ENCODE measurements at places on chromosomes 2 and 18.
A peak's percentile ranks its signal among the peaks of the same experiment; 100 is the strongest.

- no peak for DNase-seq
Observed at GRCh38 chr2:48148841-48149430, 242.6 kb upstream of the FBXO11 start.

- DNase-seq = no peak
Observed at GRCh38 chr18:71583252-71583651, 960.9 kb downstream of the CBLN2 start.

DNA sequence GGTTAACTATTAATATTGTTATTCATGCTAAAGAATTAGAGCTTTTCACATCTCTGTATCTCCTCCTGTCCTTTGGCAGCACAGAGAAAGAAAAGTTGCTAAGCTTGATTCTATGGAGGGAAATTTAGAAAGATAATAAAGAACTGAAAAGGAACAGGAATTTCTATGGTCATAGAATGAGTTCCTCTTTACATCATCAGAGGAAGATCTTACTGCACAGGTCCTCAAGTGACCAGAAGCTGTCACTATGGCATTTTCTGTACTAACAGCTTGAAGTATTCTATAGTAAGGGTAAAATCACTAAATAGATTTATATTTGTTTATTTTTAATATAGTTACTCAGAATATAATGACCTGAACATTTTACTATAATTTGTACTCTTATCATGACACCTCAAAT, 6.0 kb upstream of the PRKD3 start:
- DNase-seq = no peak

GRCh38 chr2:171390941-171391516, 42.8 kb downstream of the METTL8 start:
- no peak for DNase-seq

- DNase-seq = no peak
Observed at GRCh38 chr2:221569871-221570270, 2.2 kb downstream of the EPHA4 start.

- no peak for DNase-seq
Observed at GRCh38 chr2:163625632-163626031, 110.2 kb downstream of the FIGN start.

GRCh38 chr2:160352500-160352899, 141.1 kb downstream of the RBMS1 start:
- DNase-seq = no peak

- DNase-seq = no peak
Observed at GRCh38 chr18:5759194-5759593, 136.1 kb downstream of the TMEM200C start.

- DNase-seq = no peak
Observed at GRCh38 chr18:12238826-12239225, 15.3 kb upstream of the CIDEA start.

GRCh38 chr2:198587741-198588140, 783.3 kb downstream of the PLCL1 start:
- no peak for DNase-seq

- DNase-seq = no peak
Observed at GRCh38 chr2:191166756-191167445, 16.1 kb upstream of the STAT4 start.

GRCh38 chr2:219531639-219532377, 11.8 kb downstream of the CHPF start:
- no peak for DNase-seq

- no peak for DNase-seq
Observed at GRCh38 chr2:76296438-76296837, 585.7 kb upstream of the GCFC2 start.

GRCh38 chr2:122748552-122749011, 993.1 kb downstream of the TSN start:
- DNase-seq = no peak

DNA sequence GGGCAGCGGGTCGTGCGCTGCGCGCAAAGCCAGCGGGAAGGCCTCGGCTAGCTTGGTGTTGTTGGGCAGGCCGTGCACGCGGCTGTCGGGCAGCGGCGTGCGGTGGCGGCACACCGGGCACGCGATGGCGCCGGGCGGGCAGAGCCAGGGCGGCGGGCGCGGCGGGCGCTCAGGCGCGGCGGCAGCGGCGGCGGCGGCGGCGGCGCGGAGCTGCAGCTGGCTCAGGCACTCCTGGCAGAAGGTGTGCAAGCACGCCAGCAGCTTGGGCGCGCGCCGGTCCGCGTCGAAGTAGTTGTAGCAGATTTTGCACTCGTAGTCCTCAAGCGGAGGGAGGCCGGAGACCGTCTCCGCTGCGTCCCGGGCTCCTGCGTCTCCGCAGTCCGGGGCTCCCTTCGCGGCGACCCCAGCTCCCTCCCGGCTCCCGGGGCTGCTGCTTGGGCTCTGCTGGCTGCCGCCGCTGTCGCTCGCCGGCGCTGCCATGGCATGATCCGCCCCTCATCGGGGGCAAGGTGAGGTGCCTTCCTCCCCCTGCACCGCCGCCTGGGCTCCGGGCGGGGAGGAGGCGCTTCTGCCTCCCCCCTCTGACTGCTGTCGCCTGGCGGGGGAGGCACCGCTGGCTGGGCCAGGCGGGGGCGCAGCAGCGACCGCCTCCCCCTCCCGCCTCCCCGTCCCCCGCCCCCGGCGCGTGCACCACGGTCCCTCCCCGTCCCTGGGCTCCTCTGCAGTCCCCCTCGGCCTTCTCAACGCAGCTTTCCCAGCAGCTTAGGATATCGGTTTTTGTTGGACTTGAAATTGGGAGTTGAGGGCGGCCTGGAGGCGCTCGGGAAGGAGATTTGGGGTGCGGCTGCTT, 21.0 kb upstream of the PAX3 start:
- no peak for DNase-seq

DNA sequence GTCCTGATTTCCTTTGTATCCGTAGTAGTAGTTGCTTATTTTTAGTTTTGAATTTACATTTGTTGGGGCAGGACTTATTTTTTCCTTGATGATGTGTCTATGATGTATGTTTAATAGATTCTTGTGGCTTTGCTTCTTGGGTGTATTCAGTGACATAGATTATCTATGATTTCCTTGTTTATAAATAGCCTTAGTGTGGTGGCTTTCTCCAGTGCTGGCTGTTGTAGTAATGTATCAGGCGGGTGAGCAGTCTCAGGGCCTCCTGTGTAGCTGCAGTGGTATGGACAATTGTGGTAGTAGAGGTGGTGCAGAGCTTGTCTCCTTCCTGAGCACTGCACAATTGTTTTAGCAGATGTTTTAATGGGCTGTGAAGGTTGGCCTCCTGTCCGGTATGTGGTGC, 60.5 kb downstream of the SMCHD1 start:
- DNase-seq = no peak

DNA sequence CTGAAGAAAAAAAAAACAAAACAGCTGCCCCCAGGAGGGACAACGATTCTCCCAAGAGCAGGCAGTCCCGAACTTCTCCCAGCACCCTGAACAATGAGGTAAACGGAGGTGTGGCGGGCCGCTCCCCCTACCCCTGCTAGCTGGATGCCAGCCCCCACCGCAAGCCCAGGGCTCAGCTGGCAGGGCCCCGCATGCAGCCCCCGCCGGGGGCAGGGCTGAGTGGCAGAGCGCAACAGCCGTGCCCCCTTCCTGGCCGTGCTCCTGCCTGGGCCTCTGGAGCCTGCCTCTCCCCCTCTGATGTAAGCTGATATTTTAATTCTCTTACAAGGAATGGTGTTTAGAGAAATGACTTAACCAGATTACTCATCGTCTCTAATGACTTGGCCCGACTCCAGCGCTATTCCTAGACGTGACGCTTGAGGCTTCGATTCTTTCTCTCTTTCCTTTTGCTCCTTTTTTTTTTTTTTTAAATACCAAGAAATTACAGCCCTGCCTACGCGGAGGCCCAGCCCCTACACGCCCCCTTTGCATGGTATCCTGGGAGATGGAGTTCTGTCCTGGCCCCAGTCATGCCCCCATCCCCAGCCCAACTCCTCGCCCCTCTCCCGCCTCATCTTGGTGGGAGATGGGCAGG, 4.6 kb upstream of the ARID5A start:
- DNase-seq = peak; percentile 48

- DNase-seq = no peak
Observed at GRCh38 chr2:50535971-50536759, 495.8 kb downstream of the NRXN1 start.

- DNase-seq = no peak
Observed at GRCh38 chr2:241208058-241208457, 19.6 kb downstream of the ANO7 start.

DNA sequence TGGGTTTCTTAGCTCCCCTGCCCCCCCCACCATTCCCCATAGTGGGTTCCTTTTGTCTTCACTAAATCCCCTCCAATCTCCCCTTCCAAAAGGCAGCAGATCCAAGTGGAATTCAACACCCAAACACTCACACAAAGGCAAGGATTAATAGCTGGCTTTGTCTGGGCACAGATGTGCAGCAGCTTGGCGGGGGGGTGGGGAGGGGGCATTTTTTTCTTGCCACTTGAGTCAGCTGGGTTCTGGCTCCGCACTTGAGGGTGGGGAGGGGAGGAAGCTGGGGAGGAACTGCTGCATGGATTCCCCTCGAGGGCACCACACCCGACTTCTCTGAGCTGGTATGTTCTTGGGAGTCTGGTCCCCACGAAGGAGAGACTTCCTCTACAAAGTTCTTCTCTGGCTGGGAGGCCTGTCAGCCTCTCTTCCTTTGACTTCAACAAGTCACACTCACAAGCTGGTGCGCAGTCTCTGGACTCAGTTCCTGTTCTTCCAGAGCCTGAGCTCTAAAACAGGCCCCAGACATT, 36.0 kb downstream of the SERTAD2 start:
- no peak for DNase-seq

- no peak for DNase-seq
Observed at GRCh38 chr2:64629875-64630274, 23.8 kb downstream of the SERTAD2 start.

GRCh38 chr2:29114946-29115609, at the start of gene CLIP4:
CLIP4 (plus strand) TSS chr2:29115415; CDS start chr2:29121389, 5,974 bp downstream.
- peak; percentile 51 for DNase-seq

DNA sequence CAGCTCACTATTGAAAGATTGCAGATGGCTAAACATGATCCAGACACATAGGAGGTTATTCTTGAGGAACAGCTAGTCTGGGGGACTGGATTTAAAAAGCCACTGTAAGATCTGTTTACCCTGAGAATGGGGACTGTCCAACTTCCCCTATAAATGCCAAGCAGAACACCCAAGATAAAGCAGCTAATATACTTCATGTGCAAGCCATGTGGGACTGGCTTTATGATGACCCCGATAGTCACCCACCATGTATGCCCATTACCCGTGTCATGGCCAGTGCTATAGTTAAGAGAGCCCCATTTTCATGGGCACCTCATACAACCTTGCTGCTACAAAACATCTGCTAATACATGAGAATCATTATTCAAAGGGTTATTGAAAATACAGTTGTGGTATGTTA, 16.0 kb downstream of the YPEL5 start:
- no peak for DNase-seq

- no peak for DNase-seq
Observed at GRCh38 chr18:55869556-55870501, 281.8 kb upstream of the TCF4 start.

DNA sequence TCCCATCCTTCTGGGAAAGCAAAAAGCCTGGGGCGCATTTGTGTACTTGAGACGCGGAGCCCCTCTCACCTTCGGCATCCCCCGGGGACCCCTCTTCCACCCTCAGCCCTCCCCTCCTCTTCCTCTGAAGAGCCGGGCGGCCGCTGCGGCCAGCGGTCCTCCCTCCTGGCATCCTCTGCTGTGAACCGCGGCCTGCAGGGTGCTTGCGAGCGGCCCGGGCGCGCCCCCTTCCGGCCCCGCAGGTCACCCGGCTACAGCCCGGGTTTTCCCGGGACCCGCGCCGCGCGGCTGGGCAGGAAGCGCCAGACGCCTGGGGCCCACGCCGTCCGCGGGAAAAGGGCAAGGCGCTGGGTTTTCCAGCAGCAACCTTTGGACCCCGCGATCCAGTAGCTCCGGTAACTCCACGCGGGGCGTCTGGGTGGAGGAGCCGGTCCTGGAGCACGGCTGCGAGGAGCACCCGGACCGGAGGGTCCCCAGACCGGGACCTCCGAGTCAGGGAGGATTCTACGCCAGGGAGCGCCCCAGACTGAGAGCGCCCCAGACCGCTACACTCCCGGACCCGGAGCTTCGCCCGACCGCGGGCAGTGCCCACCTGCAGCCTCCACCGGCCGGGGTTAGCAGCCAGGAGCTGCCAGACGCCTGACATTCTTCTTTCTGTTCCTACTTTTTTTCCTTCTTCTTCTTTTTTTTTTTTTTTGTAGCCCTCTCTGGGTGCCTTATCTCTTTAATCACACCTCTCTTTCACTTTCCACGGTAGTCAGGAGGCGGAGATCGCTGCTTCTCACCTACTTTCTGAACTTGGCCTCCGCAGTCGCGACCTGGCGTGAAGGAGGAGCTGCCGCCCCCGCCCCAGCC, at the start of gene IL18R1:
Gene IL18R1, plus strand, starts transcription at position 271 of the 855 bp plus-strand sequence. CDS start 6,865 bp downstream, outside the sequence.
- DNase-seq = peak; percentile 52

GRCh38 chr2:74347742-74348141, 4.5 kb upstream of the SLC4A5 start:
- no peak for DNase-seq

DNA sequence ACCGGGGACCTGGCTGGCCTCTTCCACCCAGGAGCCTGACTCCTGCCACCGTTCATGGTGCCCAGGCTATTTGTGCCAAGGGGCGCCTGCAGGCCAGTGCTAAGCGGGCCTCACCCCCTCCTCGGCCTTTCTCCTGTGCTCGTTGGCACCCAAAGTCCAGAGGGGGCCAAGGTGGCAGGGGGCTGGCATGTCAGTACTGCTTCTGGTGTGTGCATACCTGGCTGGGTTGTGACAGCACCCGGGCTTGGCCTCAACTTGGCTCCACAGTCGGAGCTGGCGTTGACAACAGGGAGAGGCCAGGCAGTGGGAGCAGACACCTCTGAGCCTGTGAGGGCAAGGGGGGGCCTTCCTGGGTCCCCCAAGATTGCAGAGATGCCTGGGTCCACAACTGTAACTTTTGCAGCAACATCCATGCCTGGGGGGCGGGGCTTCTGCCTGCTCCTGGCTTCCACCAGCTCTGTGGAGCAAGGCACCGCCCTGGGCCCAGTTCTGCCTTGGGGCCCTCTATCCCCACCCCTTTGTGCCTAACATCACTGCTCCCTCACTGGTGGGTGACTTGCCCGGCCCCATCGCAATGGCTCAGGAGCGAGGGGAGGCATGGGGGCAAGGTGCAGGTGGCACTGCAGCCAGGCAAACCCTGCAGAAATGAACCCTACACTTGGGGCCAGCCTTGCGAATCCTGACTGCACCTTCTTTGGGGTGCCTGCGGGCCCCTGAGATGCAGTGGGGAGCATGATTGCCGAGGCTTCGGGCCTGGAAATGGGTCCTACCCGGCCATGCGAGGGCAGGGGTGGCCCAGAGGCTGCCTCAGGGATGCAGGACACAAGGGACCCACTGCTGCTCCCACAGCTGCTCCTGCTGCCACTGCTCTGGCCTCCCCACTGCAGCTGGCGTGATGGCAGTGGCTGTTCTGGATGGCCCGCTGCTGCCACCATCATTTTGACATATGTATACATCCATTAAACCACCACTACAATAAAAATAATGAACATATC, 35.9 kb downstream of the PTPN4 start:
- DNase-seq = no peak

GRCh38 chr2:132757002-132757589, 87.1 kb upstream of the LYPD1 start:
- no peak for DNase-seq

DNA sequence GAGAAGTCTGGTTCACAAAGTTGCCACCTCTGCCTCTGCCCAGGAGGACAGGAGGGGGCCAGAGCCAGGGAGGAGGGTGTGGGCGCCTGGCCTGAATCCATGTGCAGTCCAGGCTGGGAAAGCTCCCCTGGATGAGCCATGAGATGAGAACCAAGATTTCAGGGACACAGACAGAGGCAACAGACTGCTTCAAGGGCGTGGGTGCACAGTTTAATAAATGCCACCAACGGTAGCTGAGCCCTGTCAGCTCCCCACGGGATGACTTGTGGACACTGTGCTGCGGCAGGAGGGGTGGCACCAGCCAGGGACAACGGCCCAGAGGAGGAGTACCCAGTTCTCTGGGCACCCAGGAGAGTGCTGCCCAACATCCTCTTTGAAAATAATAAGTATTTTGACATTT, 15.2 kb downstream of the CAPG start:
- no peak for DNase-seq

Measured in substantia nigra (tissue), 51 donors.